ENCODE measurements at places on chromosomes 1 and 21.
A peak's percentile ranks its signal among the peaks of the same experiment; 100 is the strongest.

- DNase-seq = peak; percentile 59
Observed at GRCh38 chr1:206982216-206982615, 12.0 kb upstream of the FCAMR start.

DNA sequence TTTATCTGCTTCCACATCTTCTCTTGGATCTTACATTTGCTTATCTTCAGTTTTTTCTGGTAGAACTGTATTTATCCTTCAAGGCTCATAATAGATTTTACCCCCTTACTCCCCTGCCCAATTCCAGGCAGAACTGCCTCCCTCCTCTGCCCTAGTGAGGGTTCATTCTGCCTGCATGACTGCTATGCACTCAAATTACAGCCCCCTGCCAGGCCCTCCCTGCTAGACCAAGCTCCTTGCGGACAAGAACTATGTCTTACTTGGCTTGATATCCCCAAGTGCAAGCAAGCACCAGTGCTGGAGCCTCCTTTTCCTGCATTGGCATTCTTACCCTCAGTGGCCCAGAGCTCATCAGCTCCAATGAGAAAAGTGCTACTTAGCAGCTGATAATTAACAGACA is 18.1 kb downstream of the MAPKAPK2 start:
- peak; percentile 48 for DNase-seq

DNA sequence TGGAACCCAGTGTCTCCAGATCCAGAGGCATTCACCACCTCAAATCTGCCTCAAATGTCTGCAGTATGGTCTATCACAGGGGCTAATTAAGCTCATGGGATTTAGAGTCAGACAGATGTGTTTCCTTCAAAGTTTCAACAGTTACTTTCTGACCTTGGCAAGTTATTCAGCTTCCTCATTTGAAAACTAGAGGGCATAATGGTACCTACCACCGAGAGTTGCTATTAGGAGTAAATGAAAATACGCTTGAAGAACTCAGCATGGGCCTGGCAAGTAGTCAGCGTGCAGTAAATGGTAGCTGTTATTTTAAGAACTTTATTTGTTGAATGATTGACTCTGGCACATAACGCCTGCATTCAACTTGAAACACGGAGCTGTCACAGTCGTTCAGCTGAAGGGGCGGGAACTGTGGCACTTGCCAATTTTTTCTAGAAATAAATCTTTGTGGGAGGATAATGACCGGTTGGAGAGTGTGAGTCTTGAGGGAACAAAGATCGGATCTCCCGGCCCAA is 1.2 kb upstream of the CAP1 start:
- no peak for DNase-seq

GRCh38 chr1:183287191-183287675 is 101.2 kb downstream of the LAMC2 start:
- no peak for DNase-seq

- DNase-seq = no peak
Observed at GRCh38 chr1:226643177-226643576, 94.6 kb downstream of the STUM start.

DNA sequence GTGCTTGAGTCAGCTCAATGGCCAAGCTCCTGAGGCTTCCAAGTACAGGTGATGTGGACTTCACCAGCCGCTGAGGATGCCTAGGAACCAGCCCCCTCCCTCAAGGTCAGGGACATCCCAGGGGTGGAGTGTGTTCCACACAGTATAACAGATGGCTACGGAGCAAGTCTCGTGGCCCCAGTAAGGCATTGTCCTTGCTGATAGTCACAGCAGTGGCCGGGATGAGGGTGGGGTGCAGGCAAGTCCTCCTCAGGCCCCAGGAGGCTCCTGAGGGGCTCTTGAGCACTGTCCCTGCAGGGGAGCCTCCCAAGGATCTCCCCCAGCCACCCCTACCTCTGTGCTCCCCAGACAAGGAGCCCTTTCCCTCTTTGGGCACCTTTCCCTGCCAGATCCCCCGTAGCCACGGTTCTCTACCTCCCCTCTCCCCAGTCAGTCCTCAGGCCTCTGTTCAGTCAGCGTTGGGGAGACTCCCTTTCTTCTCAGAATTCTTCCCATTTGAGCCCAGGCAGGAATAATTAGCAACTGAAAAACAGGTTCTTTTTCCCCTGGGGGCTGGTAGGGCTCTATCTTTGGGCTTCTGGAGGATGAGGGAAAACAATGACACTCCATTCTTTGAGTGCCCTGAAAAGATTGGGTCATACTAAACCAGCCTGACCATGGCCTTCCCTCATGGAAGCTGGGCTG is 7.1 kb upstream of the THEM5 start:
- peak; percentile 35 for DNase-seq
